Stimulated activated CD4-positive, alpha-beta T cell treated with anti-CD3 and anti-CD28 coated beads, TNF-alpha, amount 100 ng/mL, for 48 hours (primary cell): ENCODE measurements at places on chromosomes 12 and 14.

GRCh38 chr14:71062581-71063303 lies 155.5 kb downstream of the PCNX1 start:
- DNase-seq: no peak

DNA sequence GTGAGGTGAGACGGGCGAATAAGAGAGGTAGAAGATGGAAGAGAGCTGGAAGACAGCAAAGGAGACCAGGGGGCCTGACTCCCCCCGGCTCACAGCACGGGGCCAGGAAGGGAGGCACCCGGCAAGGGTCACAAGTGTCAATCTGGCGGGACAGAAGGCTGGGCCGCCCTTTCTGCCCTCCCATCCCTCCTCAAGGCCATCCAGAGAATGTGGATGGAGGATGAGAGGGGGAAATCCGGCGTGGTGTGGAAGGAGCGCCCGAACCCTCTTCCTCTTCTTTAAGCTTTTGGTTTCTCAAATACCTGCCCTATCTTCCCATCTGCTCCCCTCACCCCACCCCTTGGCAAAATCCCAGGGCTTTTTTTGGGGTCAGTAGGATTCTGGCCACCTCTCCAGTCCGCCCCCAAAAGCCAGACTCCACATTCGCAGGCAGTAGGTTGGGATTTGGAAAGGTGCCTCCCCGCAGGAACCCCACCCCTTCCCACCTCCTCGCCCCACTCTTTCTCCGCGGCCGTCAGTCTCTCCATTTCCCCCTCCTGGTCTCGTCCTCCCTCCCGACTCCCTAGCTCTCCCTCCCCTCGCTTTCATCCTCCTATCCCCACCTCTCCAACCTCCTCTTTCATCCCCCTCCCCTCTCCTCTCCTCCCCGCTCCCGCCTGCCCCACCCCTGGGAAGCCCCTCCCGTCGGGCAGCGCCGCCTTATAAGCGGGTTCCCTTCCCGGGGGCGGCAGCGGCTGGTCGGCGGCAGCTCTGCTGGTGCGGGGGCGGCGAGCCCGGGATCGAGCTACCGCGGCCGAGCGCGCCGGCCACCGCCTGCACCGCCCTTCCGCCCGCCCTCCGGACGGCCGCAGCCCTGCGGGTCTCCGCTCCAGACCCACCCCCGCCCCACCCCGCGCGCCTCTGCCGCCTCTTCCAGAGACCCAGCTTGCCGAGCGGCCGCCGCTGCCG lies at the start of gene PTMS:
Gene PTMS (plus strand): TSS at position 730 of the 948 bp plus-strand sequence. CDS start 343 bp downstream, outside the sequence.
- DNase-seq: no peak

DNA sequence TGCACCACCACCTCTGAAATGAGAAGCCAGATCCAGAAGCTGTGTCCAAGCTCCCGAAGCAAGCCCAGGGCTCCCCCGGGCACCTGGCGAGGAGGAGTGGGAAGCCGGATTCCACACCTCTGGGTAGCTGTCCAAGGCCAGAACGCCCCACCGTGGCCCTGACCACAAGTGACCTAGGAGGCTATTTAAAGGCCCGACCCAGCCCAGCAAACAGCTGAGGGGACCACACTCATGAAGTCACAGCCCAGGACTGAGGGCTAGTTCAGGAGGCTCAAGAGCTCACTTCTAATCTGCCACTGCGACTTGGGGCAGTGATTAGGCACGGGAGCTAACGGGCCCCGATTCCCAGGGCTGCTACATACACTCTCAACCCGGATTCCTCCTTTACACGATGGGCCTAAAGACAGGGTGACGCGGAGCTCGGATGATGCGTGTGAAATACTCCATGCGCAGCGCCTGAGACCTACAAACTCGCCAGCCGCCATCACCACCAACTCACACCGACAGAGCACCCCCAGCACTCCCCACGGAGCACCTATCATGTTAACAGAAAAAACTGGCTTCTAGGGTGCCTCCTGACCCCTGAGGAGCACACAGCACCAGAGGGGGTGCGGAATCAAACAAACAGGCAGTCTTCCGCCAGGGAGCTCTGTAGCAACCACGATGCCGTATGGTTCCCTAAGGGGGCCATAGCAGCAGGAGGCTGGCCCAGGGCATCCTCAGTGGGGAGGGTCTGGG lies 84.0 kb upstream of the GPR68 start:
- DNase-seq: no peak

DNA sequence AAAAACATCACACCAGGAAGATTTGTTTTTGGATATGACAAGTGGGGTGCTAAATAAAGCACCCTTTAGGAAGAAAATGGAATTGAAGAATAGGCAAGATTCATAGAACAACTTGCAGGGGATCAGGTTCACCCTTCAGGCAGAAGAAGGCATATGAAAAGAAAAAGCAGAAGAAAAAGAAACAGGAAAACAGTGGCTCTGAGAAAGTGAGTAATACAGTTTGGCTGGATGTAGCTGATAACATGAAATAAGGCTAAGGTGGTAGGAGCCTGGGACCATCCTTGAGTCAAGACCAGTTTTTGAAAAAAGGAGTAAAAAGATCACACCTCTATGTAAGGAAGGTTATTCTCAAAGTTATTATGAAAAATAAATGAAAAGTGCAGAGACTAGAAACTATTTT lies 42.4 kb downstream of the TRIP11 start:
- no peak for DNase-seq

GRCh38 chr12:15206831-15207389 lies 14.3 kb downstream of the RERG start:
- no peak for DNase-seq

GRCh38 chr12:98635657-98636323 lies 8.8 kb downstream of the IKBIP start:
- no peak for DNase-seq
